ENCODE measurements at places on chromosomes 3 and 15.

GRCh38 chr3:173977747-173978146 lies 580.2 kb downstream of the NLGN1 start:
- H3K36me3 ChIP-seq, result no peaks in the 10 kb centered on the region
- no peak overlapping the region for H3K4me3 ChIP-seq
- H3K27me3 ChIP-seq, result no peaks in the 10 kb centered on the region
- no peaks in the 10 kb centered on the region for H3K4me1 ChIP-seq

DNA sequence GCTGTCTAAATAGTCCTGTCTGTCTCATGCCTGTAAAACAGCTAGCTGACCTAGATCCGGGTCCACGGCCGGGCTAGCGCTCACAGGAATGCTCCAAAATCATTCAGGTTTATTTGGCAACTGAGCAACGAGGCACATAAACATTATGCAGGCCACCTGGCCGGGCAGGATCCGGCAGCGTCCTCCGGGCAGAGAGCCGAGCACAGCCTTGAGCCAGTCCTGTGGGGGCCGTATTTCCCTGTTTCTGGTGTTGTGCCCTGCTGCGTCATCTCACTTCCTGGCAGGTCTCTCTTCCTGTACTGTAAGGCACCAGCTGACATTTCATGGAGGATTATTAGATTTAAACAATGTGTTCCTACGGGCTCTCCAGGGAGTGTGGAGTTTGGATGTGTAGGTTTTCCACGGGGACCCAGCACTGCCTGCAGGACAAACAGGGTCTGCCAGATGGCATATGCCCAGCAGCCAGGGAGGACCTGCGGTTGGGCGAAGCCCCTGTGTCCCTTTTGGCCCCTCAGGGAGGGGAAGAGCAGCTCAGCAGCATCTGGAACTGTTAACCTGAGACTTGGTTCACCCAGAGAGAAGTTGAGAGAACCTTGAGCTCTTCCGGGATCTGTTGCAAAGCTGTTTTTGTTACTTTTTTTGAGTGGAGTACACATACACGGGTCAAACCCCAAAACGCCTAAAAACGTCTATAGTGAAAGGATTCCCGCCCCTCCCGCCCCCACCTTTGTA lies 16.6 kb upstream of the LRRK1 start:
- H3K36me3 ChIP-seq, result no peaks in the 10 kb centered on the region
- DNase-seq, result no peak
- peak overlapping the region; percentile 63 for H3K27ac ChIP-seq
- H3K27me3 ChIP-seq, result peaks cover 28% of the 10 kb centered on the region
- H3K4me1 ChIP-seq, result peaks cover 58% of the 10 kb centered on the region
- H3K4me3 ChIP-seq, result no peak overlapping the region

DNA sequence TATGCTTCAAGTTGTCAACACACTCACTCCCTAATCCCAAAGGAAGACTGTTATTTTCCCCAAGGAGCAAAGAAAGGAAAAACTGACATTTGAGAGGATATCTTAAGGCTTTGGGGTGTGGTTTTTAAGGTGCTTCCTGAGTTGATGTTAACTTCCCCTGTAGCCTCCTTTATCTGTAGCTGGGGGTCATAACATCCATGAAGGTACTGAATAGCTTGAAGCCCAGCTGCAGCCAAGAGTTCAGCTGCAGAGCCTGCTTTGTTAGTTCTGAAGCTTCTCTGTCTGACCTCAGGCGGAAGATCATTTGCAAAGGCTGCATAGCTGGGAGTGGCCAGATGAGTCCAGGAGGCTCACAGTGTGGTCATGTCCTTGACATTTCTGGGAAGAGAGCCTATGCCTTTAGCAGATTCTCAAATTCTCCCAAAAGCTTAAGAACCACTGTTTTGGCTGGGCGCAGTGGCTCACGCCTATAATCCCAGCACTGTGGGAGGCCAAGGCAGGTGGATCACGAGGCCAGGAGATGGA lies 165.4 kb downstream of the SV2B start:
- H3K27me3 ChIP-seq, result peaks cover 55% of the 10 kb centered on the region
- no peaks in the 10 kb centered on the region for H3K36me3 ChIP-seq
- no peak overlapping the region for H3K4me3 ChIP-seq
- no peak overlapping the region for H3K27ac ChIP-seq
- H3K4me1 ChIP-seq, result no peaks in the 10 kb centered on the region

DNA sequence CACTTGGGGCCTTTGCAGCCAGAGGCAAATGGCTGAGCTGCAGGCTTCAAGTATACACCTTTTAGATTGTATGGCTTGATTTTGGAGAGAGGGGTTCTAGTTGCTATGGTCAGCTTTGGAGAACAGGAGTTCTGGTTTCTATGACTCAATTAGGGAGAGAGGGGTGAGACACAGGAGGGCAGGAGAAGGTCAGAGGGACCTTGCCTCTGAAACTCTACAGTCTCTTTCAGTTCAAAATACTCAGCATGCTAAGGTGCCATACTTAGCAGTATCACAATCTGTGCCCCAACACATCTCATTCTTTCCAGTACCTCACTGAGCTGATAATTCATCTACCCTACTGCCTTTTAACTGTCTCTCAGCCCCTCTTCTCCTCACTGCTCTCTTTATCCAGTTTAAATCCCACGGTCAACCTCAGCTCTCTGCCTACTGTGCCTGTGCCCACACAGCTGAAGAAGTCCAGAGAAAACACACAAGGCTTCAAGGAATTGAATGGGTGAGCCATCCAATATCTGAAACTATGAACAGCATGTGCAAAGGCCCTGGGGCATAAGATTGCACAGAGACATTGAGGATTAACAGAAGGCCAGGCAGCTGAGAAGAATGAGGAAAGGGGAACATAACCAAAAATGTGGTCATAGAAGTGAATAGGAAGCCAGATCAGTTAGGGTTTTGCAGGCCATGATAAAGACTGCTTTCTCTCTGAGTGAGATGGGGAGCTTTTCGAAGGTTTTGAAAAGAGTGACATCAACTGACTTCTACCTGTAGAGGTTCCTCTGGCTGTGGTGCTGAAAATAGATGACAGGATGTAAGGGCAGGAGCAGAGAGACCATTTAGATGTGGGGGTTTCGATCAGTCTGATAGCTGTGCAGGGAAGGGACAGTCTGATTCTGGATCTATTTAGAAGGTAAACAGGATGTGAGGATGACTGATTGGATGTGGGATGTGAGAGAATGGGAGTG lies 54.5 kb upstream of the C3orf80 start:
- H3K27ac ChIP-seq, result no peak overlapping the region
- no peaks in the 10 kb centered on the region for H3K36me3 ChIP-seq
- H3K4me3 ChIP-seq, result no peak overlapping the region
- H3K4me1 ChIP-seq, result peaks cover 27% of the 10 kb centered on the region
- no peak for DNase-seq

- H3K27me3 ChIP-seq, result peaks cover 12% of the 10 kb centered on the region
- no peak for DNase-seq
- peaks cover 19% of the 10 kb centered on the region for H3K4me1 ChIP-seq
- H3K36me3 ChIP-seq, result no peaks in the 10 kb centered on the region
- H3K27ac ChIP-seq, result no peak overlapping the region
Measured at GRCh38 chr3:122942239-122942638, 85.3 kb downstream of the SEMA5B start.

DNA sequence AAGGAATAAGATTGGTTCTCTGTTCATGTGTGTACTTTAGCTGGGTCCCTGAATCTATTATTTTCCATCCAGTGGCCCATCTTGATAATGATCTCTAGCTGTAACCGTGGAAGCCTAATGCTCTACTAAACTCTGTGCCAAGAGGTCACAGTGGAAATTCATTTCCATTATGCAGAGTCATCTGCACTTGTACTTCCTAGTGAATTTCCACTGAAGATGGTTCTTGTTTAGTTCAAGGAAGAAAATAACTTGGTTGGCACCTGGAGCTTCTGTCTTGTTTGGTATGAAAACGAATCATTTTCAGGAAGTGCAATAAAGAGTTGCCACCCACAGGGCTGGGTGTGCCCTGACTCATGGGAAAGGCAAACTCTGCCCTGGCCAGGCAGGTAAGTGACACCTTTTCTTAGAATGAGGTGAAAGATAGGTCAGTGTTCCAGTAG lies 10.3 kb downstream of the LPP start:
- H3K27me3 ChIP-seq, result no peaks in the 10 kb centered on the region
- H3K4me3 ChIP-seq, result no peak overlapping the region
- H3K4me1 ChIP-seq, result peaks cover 48% of the 10 kb centered on the region

GRCh38 chr3:172279191-172279640 lies 169.0 kb downstream of the GHSR start:
- peaks cover 76% of the 10 kb centered on the region for H3K36me3 ChIP-seq
- peak overlapping the region; percentile 65 for H3K27ac ChIP-seq
- no peak overlapping the region for H3K4me3 ChIP-seq
- H3K27me3 ChIP-seq, result no peaks in the 10 kb centered on the region

- H3K36me3 ChIP-seq, result no peaks in the 10 kb centered on the region
- no peak for DNase-seq
- no peak overlapping the region for H3K4me3 ChIP-seq
- H3K4me1 ChIP-seq, result peaks cover 9% of the 10 kb centered on the region
- no peak overlapping the region for H3K27ac ChIP-seq
- peaks cover 2% of the 10 kb centered on the region for H3K27me3 ChIP-seq
Measured at GRCh38 chr3:101068876-101069606, 75.8 kb upstream of the ABI3BP start.

GRCh38 chr3:58585005-58585786 lies 8.0 kb upstream of the FAM107A start:
- peaks cover 61% of the 10 kb centered on the region for H3K27me3 ChIP-seq
- H3K27ac ChIP-seq, result peak overlapping the region; percentile 64
- H3K4me1 ChIP-seq, result peaks cover 61% of the 10 kb centered on the region
- H3K4me3 ChIP-seq, result peak overlapping the region; percentile 81
- peak; percentile 85 for DNase-seq

GRCh38 chr3:58049143-58049785 lies 41.0 kb downstream of the FLNB start:
- peaks cover 3% of the 10 kb centered on the region for H3K27me3 ChIP-seq
- no peak overlapping the region for H3K4me3 ChIP-seq
- peak; percentile 49 for DNase-seq
- H3K4me1 ChIP-seq, result peaks cover 71% of the 10 kb centered on the region

DNA sequence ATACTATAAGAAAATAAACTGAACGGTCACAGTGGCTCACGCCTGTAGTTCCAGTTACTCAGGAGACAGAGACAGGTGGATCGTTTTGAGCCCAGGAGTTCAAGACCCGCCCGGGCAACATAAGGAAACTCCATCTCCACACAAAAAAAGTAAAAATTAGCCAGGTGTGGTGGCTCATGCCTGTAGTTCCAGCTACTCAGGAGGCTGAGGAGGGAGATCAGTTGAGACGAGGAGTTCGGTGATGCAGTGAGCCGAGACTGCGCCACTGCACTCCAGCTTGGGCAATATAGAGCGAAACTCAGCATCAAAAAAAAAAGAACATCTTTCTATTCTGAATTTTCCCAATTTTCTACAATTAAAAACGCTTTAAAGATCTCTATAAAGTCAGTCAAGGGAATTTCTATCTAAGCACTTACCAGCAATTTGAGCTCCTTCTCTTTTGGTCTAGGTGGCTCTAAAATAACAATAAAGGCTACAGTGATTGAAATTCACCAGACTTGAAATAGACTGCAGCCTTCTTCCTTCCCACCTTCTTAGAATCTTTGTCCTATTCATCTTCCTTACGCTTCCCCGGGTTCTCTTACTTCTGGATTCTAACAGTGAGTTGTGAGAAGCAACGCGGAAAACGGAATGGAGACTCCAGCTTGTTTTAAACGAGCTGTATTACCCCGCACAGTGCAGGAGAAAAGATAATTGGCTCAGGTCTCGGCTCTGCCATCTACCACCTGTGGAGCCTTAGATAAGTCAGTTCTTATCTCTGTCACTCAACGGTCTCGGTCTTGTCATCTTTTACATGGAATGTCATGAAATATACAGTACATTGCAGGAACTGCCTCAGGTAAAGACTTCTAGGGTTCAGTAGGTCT lies 812 bp upstream of the SEC62 start:
- DNase-seq, result no peak
- peak overlapping the region; percentile 100 for H3K27ac ChIP-seq
- peak overlapping the region; percentile 94 for H3K4me3 ChIP-seq
- peaks cover 42% of the 10 kb centered on the region for H3K4me1 ChIP-seq

- no peak overlapping the region for H3K4me3 ChIP-seq
- H3K27me3 ChIP-seq, result no peaks in the 10 kb centered on the region
- no peak overlapping the region for H3K27ac ChIP-seq
- H3K36me3 ChIP-seq, result no peaks in the 10 kb centered on the region
Measured at GRCh38 chr15:95795386-95795785, 535.1 kb upstream of the NR2F2 start.

GRCh38 chr3:188241072-188241471 lies 87.1 kb downstream of the LPP start:
- H3K4me3 ChIP-seq, result no peak overlapping the region
- DNase-seq, result no peak
- no peaks in the 10 kb centered on the region for H3K36me3 ChIP-seq
- H3K4me1 ChIP-seq, result peaks cover 17% of the 10 kb centered on the region

- peaks cover 22% of the 10 kb centered on the region for H3K27me3 ChIP-seq
- no peak overlapping the region for H3K27ac ChIP-seq
- no peak overlapping the region for H3K4me3 ChIP-seq
- H3K36me3 ChIP-seq, result no peaks in the 10 kb centered on the region
- DNase-seq, result no peak
Measured at GRCh38 chr15:69664572-69665571, 212.3 kb downstream of the RPLP1 start.

DNA sequence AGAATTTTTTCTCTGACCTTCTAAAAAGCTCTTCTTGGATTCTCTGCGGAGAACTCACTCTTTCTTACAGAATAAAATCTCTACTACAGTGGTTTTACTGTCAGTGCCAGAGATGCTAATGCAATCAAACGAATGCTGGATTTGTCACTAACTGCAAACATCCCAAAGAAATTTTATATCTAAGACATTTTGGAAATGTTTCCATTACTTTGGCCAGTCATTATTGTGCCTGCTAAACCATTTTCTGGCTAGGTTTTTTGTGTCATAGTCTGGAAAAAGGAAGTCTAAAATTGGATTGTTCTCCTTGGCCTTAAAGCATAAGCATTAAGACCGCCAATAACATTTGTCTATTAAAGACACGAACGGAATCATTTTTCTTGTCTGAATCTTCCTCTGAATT lies 54.0 kb downstream of the PLOD2 start:
- no peaks in the 10 kb centered on the region for H3K4me1 ChIP-seq
- H3K4me3 ChIP-seq, result no peak overlapping the region

- peaks cover 20% of the 10 kb centered on the region for H3K4me1 ChIP-seq
- no peak overlapping the region for H3K4me3 ChIP-seq
- peaks cover 22% of the 10 kb centered on the region for H3K27me3 ChIP-seq
- no peaks in the 10 kb centered on the region for H3K36me3 ChIP-seq
- peak; percentile 62 for DNase-seq
Measured at GRCh38 chr15:84955089-84955848, 26.4 kb upstream of the PDE8A start.

GRCh38 chr3:89252860-89253259 lies 145.4 kb downstream of the EPHA3 start:
- no peaks in the 10 kb centered on the region for H3K36me3 ChIP-seq
- no peak overlapping the region for H3K27ac ChIP-seq
- no peak overlapping the region for H3K4me3 ChIP-seq
- peaks cover 9% of the 10 kb centered on the region for H3K4me1 ChIP-seq
